ENCODE measurements at places on chromosomes 1 and 21.

GRCh38 chr21:42120903-42121535 lies 49.9 kb downstream of the UMODL1 start:
- DNase-seq = no peak

GRCh38 chr1:248306103-248306502 lies 2.9 kb upstream of the OR2T12 start:
- no peak for DNase-seq

GRCh38 chr21:46394595-46395104 lies 64.0 kb upstream of the DIP2A start:
- no peak for DNase-seq

- no peak for DNase-seq
These were observed 148.6 kb downstream of the ST6GALNAC5 start for GRCh38 chr1:77015748-77016341.

DNA sequence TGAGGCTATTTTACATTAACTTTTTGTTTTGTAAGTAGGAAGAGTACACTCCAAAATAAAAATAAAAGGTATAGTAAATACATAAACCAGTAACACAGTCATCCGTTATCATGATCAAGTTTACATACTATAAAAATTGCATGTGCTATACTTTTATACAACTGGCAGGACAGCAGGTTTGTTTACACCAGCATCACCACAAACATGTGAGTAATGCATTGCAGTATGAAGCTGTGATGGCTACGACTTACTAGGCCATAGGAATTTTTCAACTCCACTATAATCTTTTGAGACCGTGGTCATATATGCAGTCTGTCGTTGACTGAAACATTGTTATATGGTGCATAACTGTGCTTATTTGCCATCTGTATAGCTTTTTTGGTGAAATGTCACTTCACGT lies 106.2 kb downstream of the CENPF start:
- no peak for DNase-seq

- peak; percentile 89 for DNase-seq
These were observed 148.9 kb upstream of the IRF2BP2 start for GRCh38 chr1:234758851-234759250.

GRCh38 chr1:53305650-53306049 lies 22.2 kb downstream of the LRP8 start:
- no peak for DNase-seq

GRCh38 chr1:228739826-228740225 lies 4.5 kb downstream of the RHOU start:
- no peak for DNase-seq

DNA sequence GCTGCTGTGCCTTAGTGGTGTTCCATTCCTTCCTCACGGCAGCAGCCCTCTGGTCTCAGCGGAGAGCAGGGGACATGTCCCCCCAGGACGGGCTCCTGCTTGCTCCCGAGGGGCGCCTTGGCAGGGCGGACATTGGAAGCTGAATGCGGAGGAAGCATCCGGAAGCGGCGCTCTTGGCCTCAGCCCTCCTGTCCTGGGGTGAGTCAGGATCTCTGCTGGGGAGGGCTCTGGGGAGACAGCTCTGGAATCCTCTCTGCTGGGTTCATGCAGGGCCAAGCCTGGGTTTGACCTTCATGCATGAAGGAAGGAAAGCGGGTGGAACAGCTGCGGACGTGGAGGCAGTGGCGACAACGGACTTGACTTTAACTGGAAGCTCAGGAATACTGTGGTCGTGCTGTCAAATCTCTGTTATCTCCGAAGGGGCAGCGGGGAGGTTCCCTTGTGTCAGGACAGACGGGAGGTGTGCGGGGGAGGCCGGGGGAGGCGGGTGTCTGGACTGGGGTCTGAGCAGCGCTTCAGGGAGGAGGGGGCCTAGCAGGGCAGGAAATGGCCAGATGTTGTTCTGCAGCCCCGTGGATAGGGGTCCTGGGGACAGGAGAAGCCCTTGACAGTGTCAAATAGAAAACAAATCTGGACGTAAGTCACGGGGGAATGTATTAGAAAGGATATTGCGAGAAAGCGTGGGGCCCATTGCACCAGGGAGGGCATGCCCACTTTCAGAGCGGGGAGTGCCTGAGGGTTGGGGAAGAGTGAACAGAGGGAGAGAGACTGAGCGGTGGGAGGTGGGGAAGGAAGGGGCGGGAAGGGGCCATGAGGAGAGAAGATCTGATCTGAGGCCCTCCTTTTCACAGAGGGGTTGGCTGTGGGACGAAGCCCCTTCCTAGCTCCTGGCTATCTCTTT lies 26.6 kb downstream of the CRYAA start:
- DNase-seq = no peak

- DNase-seq = no peak
These were observed 3.2 kb upstream of the CD1C start for GRCh38 chr1:158286487-158286886.

GRCh38 chr1:170731566-170732251 lies 67.8 kb downstream of the PRRX1 start:
- DNase-seq = no peak

DNA sequence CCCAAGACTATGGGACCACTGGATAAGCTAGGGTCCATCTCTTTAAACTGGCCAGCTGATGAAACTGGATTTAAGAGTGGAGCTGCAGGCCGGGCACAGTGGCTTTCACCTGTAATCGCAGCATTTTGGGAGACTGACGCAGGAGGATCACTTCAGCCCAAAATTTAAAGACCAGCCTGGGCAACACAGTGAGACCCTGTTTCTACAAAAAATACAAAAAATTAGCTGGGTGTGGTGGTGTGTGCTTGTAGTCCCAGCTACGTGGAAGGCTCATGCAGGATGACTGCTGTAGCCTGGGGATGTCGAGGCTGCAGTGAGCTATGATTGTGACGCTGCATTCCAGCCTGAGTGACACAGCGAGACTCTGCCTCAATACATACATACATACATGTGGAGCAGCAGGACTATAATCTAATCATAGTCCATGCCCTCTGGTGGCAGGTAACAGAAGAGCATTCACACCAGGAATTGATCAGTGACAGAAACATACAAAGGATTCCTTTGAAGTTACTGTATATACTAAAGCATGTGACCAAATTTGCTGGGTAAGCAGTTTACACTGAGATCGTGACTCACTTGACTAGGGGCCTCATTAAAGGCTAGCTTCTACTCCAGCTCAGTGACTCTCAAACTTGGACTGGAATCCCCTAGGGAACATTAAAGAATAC lies 101.5 kb upstream of the SLFNL1 start:
- no peak for DNase-seq
